ENCODE measurements at places on chromosomes 4 and X.

DNA sequence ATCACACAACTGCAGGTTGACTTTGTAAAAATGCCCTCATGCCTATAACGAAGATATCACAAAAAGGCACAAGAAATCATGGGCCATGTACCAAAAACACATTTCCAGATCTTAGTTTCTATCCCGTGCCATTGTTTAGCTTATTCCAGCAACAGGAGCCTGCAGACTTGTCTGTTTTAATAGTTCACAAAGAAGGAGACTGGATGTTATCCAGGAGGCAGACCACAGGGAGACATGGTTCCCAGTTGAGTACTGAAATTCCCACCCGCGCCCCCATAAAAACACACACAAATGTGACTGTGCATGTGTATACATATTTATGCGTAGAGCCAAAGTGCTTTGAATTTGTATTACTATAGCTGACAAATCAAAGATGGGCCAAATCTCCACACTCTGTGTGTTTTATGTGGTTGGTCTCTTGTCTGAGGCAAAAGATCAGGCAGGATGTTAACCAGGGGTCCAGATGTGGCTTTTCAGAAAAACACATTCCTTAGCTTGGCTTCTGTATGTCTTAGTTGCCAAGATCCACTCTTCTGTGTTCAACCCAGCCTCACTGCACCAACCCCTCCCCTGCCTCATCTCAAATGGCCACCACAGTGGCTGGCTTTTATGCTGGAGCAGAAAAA lies 469.2 kb upstream of the DIPK2B start:
- no peak for DNase-seq

GRCh38 chrX:119755981-119756533 lies 2.3 kb upstream of the SOWAHD start:
- peak; percentile 75 for DNase-seq

DNA sequence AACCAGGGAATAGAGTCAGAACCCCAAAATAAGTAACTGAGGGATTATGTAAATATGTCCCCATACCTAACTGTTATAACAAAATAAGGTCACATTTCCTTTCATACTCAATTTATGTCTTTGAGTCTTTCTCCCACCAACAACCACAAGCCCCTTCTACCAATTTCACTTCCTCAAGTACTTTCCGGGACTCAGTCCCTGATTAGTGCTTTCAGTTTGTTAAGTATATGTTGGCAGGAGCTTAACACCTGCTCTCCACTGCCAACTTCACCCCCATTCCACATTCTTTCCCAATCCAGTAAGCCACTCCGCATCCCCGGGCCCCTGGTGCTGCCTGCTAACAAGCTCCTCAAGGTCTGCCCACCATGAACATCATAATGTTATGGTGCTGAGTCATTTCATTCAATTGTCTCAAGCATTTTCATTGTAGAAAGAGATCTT lies 71.3 kb upstream of the SPRY1 start:
- DNase-seq: peak; percentile 59

GRCh38 chr4:186875476-186875875 lies 151.8 kb upstream of the FAT1 start:
- DNase-seq: no peak

DNA sequence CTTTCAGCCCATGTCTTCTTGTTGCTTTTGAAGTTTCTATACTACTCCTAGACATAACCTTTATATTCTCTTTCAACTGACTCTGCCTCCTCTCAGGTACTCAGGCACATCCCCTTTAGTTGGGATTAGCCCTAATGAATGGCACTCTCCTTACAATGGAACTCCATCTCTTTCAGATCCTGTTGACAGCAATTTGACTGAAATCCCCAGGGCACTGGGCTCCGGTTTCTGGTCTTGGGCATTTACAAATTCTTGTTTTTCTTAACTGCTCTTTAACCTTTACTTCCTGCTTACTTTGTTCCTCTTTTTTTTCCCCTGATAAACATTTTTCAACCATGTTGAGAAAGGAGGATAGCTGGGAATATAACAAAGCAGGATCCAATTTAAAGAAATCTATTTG lies 68.9 kb downstream of the ENOX2 start:
- DNase-seq: no peak

- DNase-seq: no peak
Observed at GRCh38 chr4:6493658-6494304, 21.4 kb upstream of the PPP2R2C start.

DNA sequence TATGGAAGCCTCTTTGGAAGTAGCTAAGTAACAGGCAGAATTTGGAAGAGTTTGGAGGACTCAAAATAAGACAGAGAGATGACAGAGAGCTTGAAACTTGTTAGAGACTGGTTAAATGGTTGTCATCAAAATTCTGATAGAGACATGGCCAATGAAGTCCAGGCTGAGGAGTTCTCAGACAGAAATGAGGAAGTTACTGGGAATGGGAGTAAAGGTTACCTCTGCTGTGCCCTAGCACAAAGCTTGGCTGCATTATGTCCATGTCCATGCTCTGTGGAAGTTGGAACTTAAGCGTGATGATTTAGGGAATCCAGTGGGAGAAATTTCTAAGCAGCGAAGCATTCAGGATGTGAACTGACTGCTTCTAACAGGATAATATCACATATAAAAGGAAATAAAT lies 146.2 kb upstream of the NDST4 start:
- no peak for DNase-seq

- DNase-seq: peak; percentile 31
Observed at GRCh38 chr4:121943941-121944340, 7.9 kb downstream of the TRPC3 start.

GRCh38 chrX:119636419-119636818 lies 30.2 kb upstream of the NKRF start:
- no peak for DNase-seq

DNA sequence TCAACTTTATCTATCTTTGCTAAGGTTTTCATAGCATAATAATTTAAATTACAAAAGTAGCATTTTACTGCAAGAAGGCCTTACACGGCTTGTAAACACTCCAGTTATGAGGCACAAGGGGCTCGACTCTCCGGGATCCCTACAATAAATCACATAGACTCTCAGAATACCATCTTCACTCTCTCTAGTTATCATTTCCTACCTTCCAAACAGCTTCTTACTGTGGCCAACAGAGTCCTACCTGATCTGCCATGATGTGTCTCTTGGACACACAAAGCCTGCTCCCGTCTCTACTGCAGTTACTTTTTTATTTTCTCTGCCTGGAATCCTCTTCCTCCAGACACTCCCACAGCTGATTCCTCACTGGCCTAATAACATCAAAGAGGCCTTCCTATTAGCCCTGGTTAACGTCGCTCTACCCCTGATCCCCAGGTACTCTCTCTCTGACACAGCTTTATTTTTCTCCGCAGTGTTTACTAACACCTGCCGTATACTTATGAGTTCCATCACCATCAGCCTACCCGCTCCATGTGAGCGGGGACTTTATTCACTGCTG lies 559.6 kb upstream of the DIPK2B start:
- no peak for DNase-seq

DNA sequence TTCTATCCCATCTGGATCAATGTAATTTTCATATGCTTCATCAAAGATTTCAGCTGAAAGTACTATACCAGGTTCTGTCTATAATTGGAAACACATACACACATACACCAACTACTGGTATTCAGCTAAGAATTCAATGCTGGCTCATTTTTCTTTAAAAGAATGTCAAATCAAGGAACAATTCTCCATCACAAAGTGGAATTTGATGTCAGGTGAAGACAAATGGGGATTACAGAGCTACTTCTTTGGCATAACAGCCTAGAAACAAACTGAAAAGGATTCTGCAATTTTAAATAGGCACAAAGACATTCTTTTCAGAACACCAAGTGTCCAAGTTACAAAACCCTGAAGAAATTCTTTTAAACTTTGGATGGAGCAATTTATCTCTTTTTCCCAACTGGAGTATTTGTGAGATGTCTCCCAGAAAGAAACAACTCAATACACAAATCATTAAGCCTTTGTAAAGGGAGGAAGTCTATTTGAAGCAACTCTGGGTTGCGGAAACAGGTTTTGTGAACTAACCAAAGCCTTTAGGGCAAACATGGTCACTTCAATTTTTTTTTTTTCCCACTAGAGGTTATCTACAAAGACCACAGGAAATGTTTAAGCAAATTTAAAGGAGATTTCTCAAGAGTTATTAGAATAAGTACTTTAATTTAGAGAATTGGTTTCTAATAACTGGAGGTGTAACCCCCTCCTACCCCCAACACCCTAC lies 1.9 kb upstream of the FAM9C start:
- DNase-seq: no peak

GRCh38 chr4:177566691-177567090 lies 124.5 kb upstream of the AGA start:
- DNase-seq: no peak

GRCh38 chr4:147355847-147356246 lies 125.0 kb upstream of the EDNRA start:
- no peak for DNase-seq

DNA sequence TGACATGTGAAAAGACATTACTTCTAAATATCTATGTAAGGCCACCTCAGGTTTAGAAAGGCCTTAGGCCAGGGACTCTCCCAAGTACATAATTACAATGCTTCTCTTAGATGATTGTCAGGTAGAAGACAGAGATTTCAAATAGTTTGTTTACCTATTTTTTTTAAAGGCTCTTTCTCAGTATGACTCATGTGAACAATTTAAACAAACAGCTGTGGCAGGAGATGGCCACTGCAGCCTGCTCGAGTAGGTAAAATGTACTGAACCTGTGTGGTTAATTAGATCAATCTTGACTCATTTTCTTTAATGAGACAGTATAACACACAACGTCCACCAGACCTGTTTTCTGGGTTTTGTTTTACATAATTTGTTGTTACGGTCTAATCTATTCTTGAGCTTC lies 50.2 kb downstream of the LEF1 start:
- DNase-seq: peak; percentile 54

DNA sequence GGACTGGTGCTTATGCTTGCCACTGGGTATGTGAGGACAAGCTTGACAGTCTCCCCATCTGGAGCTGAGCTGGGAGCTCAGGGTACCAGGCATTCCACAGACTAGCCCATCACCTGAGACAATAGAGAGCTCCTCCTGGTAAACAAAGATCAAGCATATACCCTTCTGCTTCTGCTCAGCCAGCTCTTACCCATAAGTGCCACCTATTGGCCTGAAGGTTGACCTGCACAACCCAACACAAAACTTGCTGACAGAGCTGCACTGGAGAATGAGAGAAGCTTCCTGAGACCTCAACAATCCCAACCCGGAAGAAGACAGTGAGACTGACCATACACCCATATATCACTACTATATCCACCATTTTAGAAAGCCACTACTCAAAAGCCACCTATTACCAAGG lies 1049.2 kb upstream of the INTU start:
- DNase-seq: no peak

- no peak for DNase-seq
Observed at GRCh38 chr4:76305033-76305687, 1.4 kb upstream of the STBD1 start.

GRCh38 chr4:131347816-131348215 lies 1801.3 kb upstream of the PCDH10 start:
- DNase-seq: no peak

DNA sequence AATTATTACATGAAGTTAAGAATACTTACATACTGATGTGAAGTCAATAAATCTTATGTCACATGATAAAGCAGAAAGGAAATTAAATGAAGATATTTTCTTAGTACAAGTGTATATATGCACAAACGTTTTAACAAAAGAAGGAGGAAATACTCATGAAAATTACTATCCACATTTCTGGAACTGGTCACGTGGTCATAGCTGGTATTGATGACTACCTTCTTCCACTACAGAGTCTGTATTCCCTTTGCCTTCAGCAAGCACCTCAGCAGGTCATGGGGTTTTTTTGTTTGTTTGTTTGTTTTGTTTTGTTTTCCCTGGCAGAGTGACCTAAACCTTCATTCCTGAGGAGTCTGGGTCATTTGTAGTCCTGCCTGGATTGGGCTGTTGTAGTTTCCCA lies 174.9 kb upstream of the BANK1 start:
- no peak for DNase-seq

DNA sequence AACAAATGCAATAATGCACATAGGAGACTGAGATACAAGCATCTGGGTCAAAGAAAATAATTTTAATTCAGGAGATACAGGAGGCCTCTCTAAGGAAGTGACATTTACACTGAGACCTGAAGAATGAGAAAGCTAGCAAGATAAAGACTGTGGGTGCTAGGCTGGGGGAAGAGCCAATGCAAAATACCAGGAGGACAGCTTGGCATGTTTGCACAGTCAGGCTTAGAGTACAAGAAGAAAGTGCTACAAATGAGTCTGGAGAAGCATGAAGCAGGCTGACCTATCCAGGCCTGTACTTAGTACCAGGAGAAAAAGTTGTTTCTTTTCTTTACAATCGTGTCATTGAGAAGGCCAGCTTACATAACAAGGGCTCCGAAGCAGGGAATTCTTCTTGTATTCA lies 56.9 kb downstream of the GABRB1 start:
- no peak for DNase-seq

GRCh38 chrX:1222531-1223241 lies 10.2 kb upstream of the CRLF2 start:
- no peak for DNase-seq

DNA sequence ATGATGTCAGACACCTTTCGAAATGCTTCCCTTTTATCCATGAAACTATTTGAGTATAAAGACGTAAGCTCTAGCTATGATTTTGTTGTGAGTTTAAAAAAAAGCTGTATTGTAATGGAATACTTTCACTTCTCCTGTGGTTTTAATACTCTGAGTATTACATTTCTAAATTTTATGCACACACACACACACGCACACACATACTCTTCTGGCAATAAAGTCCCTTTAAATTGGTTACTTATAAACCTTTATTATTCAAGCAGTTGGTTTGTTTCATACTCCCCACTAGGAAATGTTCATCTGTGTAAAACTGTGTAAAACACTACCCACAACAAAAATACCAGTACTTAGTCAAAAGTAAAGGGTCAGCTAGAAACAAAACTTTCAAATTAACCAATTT lies 18.2 kb downstream of the VAMP7 start:
- no peak for DNase-seq

DNA sequence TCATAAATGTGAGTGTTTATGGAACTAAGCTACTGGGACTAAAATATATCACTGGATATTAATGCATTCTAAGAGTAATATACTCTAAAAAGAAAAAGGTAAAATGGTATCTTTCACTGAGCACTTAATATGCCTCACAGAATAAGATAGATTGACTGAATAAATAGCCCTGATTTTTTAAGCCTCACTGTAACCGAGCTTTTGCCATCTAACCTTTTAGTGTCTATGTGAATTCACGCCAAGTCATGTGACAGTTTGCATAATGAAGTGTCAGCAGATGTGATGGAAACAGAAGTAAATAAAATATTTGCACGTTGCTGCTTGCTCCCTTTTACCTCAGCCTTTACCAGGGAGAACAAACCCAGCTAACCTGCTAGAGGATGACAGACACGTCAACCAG lies 119.7 kb upstream of the NWD2 start:
- no peak for DNase-seq

- DNase-seq: no peak
Observed at GRCh38 chr4:147532896-147533295, 52.0 kb downstream of the EDNRA start.

- no peak for DNase-seq
Observed at GRCh38 chrX:123303429-123303828, 119.4 kb downstream of the GRIA3 start.
